ENCODE measurements at places on chromosomes 7 and 10.

DNA sequence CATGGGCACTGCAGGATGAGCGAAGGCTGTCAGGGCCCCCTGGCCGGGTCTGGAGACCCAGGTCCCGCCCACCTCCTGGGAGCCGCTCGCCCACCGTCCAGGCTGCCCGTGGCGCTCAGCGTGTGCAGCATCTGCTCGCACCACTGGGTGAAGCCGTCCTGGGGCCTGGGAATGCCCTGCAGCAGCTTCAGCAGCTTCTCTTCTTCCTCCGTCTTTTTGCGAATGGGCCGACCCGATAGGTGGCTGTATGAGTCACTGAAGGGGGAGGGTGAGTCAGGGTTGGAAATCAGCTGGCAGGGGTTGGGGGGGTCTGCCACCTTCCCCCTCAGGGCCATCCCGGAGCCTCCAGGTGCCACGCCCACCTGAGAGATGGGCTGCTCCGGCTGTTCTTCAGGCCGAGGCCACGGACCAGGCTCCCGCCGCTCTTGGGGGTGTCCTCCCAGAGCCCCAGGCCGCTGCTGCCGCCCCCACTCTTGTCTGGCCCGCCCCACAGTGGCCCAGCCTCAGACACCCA is 8.7 kb downstream of the GNB2 start:
- DNase-seq, result no peak

- no peak for DNase-seq
These were observed 60.6 kb upstream of the AKR1E2 start for GRCh38 chr10:4765428-4765827.

GRCh38 chr10:32253276-32253675 is 93.7 kb downstream of the EPC1 start:
- DNase-seq, result no peak

GRCh38 chr7:4689151-4689550 is 7.1 kb downstream of the FOXK1 start:
- no peak for DNase-seq

GRCh38 chr7:28731092-28731658 is 227.0 kb downstream of the TRIL start:
- DNase-seq, result no peak

DNA sequence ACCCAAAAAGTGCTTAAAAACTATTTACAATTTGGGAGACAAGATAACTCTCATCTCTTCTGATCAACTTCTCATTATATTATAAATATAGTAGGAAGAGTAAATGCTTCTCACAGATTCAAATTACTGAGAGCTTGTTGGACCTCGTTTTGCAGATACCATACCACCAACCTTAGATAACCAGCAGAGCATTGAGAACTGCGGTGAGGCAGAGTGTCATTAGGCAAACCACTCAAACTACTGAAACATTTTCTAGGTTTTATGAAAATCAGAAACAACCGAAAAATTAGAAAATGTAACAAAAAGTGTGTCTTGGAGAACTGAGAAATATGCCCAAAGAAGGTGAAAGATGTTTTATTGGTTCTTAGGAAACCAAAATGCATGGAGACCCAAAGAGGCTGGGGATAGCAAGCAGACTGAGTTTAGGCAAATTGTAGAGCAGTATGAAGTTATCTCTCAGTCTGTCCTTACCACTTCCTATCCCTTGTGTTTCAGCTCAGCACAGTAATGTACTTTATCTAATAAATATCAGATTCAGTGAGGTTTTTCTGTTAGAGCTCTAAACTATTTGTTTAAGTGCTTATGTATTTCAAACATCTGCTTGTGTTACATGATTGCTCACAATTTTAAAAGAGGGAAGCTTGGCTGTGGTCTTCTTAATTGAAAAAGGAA is 77.9 kb downstream of the HECTD2 start:
- DNase-seq, result no peak

DNA sequence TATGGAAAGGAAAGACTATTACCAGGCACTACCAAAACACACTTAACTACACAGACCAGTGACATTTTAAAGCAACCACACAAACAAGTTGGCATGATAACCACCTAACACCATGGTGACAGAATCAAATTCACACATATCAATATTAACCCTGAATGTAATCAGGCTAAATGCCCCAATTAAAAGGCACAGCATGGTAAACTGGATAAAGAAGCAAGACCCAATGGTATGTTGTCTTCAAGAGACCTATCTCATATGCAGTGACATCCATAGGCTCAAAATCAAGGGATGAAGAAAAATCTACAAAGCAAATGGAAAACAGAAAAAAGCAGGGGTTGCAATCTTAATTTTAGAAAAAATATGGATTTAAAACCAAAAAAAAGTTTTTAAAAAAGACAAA is 86.0 kb downstream of the SAMD9 start:
- no peak for DNase-seq

Data from CD4-positive, alpha-beta T cell treated with Interleukin-12 subunit alpha and Interleukin-12 subunit beta, for 1 hour (primary cell).